ENCODE measurements at places on chromosomes 5 and 9.

DNA sequence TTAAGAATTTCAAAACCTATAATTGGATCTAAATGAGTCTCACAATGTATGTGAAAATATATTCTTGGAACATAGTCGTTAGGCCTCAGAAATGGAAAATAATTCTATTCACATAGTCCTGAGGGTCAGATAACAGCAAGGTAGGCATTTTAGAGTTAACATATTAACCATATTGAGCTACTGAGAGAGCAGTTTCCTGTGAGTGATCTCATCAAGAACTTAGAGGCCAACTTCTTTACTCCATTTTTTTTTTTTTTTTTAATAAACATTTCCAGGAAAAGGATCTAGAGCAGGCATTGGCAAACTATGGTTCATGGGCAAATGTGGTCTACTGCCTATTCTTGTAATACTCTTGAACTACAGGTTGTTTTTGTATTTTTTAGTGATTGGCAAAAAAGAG, 26.6 kb downstream of the RAB24 start:
- DNase-seq: no peak

- no peak for DNase-seq
Measured at GRCh38 chr9:4680750-4681149, 1.4 kb downstream of the CDC37L1 start.

GRCh38 chr9:133476036-133476931, 2.6 kb downstream of the SLC2A6 start:
- no peak for DNase-seq

GRCh38 chr5:135891268-135891667, 4.4 kb downstream of the IL9 start:
- no peak for DNase-seq

GRCh38 chr9:114412048-114412683, 24.4 kb upstream of the AKNA start:
- DNase-seq: no peak

DNA sequence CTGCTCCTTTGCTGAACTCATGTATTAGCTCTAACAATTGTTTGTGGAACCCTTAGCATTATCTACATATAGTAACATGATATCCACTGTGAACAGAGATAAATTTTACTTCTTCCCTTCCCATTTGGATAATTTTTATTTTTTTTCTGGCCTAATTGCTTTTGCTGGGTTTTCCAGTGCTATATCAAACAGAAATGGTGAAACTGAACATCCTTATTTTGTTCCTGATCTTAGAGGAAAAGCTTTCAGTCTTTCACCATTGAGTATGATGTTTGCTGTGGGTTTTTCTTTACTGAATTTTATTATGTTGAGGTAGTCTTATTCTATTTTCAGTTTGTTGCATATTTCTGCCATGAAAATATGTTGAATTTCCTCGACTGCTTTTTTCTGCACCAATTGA, 44.8 kb upstream of the STARD4 start:
- no peak for DNase-seq

- DNase-seq: no peak
Measured at GRCh38 chr5:96788112-96788749, 19.5 kb downstream of the ERAP1 start.

DNA sequence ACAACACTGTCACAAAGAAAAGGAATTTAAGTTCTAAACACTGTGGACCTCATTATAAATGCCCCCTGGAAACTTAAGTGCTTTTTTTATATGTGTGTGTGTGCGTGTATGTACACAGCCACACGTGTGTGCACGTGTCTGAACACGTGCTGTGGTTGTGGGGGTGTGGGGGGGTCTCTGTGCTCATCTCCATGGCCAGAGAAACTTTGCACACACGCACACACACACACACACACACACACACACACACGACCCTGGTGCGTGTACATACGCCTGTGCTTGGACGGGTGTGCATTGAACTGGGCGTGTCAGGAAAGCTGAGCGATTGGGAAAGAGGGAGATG, 27.9 kb downstream of the AMBP start:
- no peak for DNase-seq

GRCh38 chr5:171981847-171982246, 24.6 kb downstream of the FBXW11 start:
- DNase-seq: no peak

DNA sequence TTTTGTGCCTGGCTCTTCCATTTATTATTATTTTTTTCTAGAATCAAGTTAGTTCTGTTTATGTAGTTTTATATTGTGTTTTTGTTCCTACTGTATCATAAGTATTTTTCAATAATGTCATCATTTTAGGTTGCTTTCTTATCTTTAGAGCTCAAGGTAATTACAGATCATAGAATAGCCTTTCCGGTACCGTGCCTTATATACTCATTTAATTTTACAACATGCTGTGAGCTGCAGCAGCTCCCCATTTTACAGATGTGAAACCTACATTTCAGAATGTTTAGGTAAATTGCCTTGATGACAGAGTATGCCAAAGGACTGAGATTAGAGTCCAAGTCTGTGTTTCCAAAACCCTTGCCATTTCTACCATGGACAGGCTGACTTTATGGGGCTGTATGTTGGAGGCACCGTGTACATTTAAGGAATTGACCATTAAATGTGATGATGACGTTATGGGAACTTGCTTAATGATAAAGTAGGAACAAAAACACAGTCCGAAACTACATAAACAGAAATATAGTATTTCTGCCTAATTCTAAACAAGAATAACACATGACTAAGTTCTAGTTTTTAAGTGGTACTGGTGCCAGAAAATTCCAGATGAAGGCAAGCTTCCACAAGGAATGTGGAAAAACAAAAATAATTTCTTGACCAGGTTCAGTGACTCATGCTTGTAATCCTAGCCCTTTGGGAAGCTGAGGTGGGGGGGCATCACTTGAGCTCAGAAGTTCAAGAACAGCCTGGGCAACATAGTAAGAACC, 97.7 kb downstream of the IQGAP2 start:
- no peak for DNase-seq

DNA sequence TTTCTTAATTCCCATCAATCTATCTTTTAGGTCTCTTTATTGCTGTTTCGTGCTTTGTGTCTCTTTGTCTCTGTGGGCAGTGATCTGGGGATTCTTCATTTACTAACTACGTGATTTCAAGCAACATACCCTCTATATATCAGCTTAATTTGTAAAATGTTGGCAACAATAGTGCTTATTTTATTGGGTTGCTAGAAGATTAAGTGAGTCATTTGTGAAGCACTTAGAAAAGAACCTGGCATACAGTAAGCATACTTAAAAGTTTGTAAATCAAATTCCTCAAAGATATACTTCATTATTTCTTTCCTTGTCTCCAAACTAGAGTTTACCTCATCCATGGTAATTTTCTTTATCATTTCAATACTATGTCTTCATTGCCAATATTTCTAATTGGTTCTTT, 669.7 kb downstream of the MAT2B start:
- no peak for DNase-seq

DNA sequence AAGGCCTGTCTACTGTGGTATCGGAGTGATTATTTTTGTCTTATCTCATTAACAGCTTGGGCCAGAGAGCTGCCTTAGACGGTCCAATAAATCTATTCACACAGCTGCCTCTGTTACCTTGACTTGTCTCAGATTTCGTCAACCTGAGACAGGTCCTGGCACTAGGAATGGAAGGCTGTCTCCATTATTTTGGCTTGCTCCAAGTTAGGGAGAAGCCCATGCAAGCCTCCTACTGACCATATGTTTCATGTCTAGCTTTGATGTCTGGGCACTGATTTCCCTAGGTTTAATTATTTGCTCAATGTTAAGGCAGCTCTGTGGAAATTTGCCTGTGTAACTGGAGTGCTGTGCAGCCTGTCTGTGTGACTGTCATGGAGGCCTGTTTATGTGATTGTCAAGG, 12.4 kb upstream of the RALGPS1 start:
- no peak for DNase-seq

DNA sequence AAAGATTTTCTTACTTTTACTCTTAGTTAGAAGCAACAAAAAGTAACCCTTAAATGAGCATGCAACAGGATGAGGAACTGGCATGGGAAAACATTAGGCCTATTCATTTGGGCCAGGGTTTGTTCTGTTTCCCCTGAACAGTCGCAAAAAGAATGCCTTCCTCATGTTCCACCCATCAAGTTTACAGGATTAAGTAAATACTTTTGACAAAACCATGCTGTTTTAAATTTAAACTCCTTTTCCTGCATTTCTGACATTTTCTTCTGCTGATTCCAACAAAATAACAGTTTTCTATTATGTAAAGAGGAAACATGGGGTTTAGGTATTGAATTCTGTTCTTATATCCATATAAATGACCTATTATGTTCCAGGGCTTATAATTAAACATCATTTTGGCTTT, 236.6 kb upstream of the ACTBL2 start:
- no peak for DNase-seq

GRCh38 chr9:1550636-1551035, 464.5 kb upstream of the SMARCA2 start:
- DNase-seq: no peak

DNA sequence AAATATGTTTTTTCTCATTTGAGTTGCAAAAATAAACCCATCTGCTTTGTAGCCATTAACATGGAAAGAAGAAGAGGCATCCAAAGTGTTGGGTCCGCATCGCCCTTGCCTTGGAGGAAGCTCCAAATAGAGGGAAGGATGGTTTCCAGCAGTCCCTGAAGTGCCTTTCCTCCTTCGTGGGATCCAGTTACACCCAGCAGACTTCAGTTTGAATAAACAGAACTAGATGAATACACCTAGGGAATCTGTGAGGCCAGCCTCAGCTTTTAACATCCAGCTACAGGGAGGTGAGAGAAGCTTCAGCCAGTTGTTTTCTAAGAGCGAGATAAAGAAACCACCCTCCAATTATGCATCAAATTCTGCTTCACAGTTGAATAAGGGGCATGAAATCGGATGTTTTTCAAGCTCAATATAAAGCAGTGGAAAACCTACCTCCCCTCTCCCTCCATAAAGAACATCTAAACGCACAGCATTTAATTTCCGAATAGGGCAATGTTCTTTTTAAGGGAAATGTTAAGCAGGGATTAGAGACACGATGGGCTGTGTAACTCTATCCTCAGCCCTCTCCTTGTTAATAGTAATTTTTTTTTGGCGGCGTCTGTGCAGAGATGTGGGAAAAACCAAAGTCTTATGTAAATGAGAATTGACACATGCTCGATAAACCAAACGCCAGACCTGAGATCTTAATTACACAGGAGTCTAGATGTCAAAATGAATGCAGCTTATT, 264.7 kb downstream of the SLIT3 start:
- DNase-seq: no peak

GRCh38 chr9:347667-348292, 133.1 kb downstream of the DOCK8 start:
- DNase-seq: no peak

GRCh38 chr5:31962351-31962751, 211.8 kb downstream of the GOLPH3 start:
- DNase-seq: no peak

DNA sequence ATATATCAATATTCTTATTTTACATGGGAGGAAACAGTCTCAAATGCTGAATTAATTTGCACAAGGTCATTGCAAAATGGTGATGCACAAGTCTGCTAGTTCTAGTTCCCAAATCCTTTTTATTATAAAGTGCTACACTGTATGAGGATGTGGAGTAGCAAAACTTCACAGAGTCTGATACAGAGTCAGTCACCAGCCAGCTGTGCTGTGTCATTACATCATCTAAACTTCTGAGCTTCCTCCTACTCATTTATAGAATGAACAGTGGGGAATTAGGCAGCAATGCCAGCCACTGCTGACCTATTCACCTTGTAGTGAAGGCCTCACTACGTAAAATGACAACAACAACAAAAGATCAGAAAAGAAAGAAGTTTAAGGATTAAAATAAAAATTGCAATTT, 357.8 kb downstream of the TMEM167A start:
- DNase-seq: no peak

DNA sequence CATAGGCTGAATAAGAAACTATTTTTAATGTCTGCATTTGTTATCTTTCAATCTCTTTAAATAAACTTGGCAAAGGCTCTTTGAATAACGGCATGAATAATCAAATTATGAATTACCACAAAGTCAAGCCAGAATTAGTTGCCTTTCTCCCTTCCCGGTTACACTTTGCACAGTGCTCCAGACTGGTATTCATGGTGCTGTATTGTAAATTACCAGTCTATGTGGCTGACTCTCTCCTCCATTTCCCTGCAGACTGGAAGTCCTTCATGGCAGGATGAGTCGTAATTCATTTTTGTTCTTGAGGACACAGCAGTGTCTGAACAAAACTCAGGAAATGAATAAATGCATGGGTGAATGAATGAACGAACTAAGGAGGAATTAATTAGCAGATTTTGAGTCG, 142.9 kb downstream of the GNA14 start:
- DNase-seq: no peak

GRCh38 chr5:153555420-153556114, 65.1 kb downstream of the GRIA1 start:
- no peak for DNase-seq

DNA sequence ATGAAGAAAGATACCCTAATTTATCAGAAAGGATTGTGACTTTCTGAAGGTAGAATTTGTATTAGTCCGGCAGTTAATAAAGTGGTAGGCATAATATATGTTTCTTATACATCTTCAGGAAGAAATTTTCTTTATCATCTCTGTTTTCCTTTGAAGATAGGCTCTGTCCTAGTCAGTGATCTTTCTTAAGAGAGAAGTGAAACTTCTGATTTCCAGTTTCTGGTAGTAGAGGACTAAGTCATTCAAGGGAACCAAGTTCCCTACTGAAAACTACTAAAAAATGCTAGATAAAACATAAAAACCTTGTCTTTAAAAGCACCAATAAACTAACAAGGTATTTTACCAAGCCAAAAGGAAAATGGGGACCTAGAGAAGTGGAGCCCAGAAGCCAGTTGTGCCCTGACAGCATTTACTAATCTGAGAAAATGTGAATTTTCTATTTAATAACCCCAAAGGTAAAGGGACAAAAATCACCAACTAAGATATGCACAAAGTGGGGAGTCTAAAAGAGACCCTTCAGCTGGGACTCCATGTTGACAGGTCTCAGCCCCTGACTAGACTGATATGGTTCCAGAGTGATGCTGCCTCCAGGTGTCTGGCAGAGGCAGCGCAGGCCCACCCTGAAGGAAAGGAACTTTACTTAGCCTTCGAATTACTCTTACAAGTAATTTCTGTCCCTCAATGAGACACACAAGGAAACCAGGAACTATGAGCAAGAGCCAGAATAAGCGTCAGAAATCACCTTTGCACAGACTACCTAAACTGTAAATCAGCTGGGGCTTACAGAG, 72.7 kb downstream of the FAM78A start:
- no peak for DNase-seq

- no peak for DNase-seq
Measured at GRCh38 chr5:170445936-170446335, 56.8 kb upstream of the KCNMB1 start.

DNA sequence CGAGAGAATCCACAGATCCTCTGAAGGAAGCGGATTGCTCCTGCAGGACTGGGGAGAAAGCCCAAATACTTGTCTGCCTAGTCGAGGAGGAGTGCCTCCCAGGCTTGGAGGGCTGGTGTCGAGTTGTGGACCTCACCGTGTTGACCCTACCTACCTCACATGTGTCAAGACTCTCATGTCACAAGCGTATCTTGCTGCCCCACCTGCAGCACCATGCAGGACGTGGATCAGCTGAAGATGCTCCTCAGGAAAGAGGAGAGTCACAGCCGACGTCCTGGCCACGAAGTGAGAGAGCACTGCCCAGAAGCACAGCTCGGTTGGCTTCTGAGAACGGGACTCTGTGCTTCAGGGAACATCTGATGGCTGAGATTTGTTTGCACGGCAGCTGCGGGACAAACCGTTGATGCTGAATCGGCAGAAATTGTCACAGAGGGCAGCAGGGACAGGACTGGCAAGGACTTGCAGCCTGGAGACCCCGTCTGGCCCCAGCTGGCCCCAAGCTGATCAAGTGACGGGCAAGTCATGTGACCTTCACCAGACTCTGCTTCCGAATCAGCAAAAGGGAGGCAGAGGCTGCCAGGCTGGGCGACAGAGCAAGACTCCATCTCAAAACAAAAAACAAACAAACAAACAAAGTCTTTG, 119.1 kb upstream of the ITGA1 start:
- DNase-seq: no peak
